ENCODE measurements at places on chromosomes 13 and 19. TPM values are rescaled to one million over a fixed set of nuclear protein-coding genes. Genes with fewer than 3 reads are reported as not detected.

The ZNF69 gene
- total RNA-seq: 5.8 TPM

DNA sequence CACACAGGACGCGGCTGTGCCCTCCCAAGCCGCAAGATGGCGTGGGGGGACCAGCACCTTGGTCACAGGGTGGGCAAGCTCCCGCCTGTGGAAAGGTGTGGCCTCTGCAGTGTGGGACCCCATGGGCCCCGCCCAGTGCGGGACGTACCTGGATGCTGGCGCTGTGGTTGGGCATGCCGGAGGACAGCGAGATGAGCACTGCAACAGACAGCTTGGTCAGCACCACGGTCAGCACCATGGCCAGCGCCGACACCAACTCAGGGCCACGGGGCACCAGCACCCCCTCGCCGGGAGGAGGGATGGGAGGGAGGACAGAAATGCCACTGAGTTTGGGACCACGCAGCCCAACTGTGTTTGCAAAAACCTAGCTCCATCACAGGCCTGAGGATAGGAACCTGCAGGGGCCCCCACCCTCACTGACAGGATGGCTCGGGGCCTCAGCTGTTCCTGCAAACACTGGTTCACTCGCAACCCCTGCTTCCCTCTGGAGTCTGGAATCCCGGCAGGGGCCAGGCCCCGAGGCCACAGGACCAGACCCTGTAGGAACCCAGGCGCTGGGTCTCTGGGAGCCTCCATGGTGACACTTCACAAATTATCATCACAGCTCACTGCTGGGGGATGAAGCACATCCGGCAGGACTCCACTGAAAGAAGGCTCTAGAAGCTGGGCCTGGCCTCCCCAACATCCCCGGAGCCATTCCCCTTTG lies 27.1 kb downstream of the IZUMO4 start:
- DNase-seq: peak; percentile 61

The KLK6 gene
- total RNA-seq: not detected

- no peak for DNase-seq
Measured at GRCh38 chr13:29901710-29902631, 51.6 kb upstream of the UBL3 start.

DNA sequence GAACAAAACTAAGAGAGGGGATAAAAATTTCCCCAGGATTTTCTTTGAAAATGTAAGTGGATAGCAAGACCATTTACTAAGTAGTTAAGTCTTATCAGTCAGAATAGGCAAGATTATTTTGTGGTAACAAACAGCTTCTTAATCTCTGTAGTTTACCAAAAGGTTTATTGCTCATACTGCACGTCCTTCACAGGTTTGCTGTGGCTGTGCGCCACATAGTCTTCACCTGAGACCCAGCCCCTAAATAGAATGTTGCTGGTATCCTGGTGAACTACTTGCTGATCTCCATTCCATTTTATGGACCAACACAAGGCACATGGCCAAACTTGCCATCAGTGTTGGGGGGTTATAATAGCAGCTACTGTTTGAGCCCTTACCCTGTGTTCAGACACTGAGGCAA lies 44.6 kb downstream of the FNDC3A start:
- no peak for DNase-seq

GRCh38 chr13:79359064-79359463 lies 47.0 kb downstream of the RBM26 start:
- DNase-seq: no peak

GRCh38 chr19:20926796-20927195 lies 3.7 kb downstream of the ZNF85 start:
- no peak for DNase-seq

- DNase-seq: no peak
Measured at GRCh38 chr19:7725791-7726190, 6.1 kb downstream of the CLEC4G start.

The WDR88 gene
- not detected for total RNA-seq

The PRTN3 gene
- not detected for total RNA-seq

DNA sequence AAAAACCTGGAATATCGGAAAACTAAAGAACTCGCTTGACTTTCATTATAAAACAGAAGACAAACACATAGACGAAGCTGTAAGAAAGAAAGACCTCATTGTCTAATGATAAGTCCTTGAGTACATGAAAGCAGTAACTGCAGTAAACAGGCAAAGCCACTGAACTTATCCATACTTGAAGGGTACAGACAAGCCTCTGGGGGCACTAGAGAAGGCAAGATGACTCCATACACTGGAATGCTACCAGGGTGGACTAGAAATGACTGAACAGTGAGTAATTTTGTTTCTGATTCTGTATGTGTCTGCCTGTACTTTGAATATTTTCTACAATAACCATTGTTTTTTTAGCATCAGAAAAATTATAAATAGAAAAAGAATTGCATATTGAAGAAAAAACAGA lies 507.9 kb downstream of the UQCRFS1 start:
- DNase-seq: no peak

- no peak for DNase-seq
Measured at GRCh38 chr13:111312944-111313590, 7.4 kb upstream of the TEX29 start.

DNA sequence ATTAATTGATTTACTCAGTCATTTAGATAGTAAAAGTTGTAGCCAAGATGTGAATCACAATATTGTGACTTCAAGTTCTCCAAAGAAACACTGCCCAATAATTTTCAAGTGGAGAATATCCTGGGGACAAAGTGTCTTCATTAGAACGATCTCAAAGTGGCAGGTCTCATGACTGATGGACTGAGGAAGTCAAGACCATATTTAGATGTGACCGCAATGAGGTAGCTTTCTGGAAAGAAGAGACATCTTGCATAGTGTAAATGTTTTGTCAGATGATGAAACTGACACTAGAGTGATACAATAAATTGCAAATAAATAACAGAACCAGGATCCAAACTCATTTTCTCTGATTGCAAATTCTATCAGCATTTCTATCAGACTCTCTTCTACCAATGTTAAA lies 1476.9 kb downstream of the EFNB2 start:
- no peak for DNase-seq

- no peak for DNase-seq
Measured at GRCh38 chr19:17751912-17752273, 616 bp downstream of the FCHO1 start.

DNA sequence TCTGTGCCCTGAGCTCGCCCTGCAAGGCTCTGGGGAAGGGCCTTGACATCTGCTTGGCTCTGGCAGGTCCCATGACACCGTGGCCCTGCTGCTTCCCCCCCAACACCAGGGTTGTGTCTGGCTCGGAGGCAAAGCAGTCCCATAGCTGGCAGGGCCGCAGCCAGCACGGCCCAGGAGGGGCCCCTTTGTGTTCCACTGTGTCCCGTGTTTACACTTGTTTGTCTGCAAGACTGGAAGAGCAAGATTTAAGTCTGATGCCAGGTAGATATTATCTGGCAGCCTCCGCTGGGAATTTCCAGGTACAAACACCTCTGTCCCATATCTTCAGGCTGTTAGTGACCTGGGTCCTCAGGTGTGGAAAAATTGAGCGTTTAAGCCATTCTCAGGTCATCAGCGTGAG lies 44.3 kb downstream of the MCF2L start:
- no peak for DNase-seq

- peak; percentile 78 for DNase-seq
Measured at GRCh38 chr19:3224346-3225168, at the start of gene CELF5. TSS of gene CELF5 (plus strand) at chr19:3224661. CDS start at chr19:3224740, 79 bp downstream.

- DNase-seq: peak; percentile 87
Measured at GRCh38 chr19:55467236-55468053, 2.9 kb upstream of the C19orf85 start.

The CYP2A6 gene
- total RNA-seq: 0.55 TPM

The PAF1 gene
- 47.0 TPM for total RNA-seq

The ARHGAP33 gene
- total RNA-seq: 64.4 TPM

- DNase-seq: no peak
Measured at GRCh38 chr19:33192010-33192409, 2.1 kb upstream of the LRP3 start.

GRCh38 chr13:78133511-78133910 lies 214.9 kb upstream of the EDNRB start:
- DNase-seq: no peak

- DNase-seq: no peak
Measured at GRCh38 chr13:79631051-79631659, 150.2 kb downstream of the NDFIP2 start.

The TNNT1 gene
- total RNA-seq: not detected

The MCEMP1 gene
- total RNA-seq: not detected

GRCh38 chr19:4023600-4024398 lies 16.3 kb downstream of the PIAS4 start:
- no peak for DNase-seq

DNA sequence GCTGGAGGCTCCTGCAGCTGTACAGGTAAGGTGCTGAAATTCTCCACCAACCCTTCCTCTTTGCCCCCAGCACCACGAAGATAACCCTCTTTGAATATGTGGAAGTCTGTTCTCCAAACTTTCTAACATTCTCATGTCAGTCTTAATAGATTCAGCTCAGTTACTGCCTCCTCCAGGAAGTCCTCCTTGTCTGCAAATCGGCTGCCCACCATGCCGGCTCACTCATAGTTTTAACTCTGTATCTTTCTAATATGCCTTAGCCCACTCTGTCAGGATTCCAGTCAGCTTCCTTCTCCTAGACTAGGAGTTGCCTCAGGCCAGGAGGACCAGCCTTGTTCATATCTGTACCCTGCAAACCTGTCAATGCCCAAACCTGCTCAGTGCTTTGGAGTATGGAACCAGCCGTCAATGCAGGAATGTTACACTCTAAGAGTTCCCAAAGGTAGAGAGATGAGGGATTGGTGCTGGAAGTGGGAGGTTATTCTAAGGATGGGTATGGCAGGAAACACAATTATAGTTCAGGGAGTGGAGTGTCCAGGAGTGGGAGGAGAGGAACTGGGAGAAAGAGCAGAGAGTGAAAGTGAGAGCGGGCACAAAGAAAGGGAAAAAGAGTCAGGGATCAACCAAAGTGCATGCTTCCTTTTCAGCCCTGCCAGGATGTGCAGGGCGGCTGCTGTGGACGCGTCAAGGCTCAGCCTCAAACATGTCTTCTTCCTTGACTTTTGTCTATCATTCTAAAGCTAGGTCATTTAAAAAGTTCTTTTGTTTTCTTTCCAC lies 38.0 kb upstream of the ALOX5AP start:
- DNase-seq: no peak
